ENCODE measurements at places on chromosomes 7 and 10.
A peak's percentile ranks its signal among the peaks of the same experiment; 100 is the strongest.

DNA sequence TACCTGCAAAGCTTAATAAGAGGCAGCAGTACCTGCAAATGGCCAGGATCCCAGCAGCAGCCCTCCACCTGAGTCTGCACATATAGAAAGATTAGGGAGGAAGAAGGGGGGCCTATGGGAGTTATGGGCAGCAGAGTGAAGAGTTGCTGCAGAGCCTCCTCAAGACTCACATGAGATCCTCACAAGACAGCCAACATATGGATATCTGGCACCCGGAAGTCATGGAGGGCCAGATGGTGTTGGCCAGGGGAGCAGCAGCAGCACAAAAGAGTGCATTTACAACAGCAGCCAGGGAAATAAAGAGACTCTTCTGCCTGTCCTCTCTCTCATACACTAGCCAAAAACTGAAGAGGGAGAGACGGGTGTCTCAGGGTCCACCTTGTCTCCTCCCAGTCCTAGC, 4.0 kb upstream of the TAS2R40 start:
- no peak for DNase-seq

- DNase-seq, result no peak
Observed at GRCh38 chr7:100090527-100091410, 2.0 kb downstream of the COPS6 start.

DNA sequence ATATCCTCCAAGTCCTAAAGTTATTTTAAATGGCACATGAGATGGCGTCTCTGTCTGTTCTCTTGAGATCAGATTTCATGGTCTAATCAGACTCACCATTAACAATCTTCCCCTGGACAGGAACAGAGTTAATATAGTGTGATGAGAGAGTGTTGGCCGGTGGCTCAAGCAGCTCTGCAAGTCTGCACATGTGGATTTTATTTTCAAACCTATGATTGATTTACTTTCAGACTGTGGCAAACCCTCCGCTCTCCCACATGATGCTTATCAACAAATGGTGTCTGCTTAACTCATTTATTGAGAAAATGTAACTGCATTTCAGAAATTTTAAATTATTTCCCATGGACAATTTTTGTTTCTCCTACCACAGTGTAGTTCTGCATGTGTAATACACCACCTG, 46.5 kb upstream of the HGF start:
- no peak for DNase-seq

DNA sequence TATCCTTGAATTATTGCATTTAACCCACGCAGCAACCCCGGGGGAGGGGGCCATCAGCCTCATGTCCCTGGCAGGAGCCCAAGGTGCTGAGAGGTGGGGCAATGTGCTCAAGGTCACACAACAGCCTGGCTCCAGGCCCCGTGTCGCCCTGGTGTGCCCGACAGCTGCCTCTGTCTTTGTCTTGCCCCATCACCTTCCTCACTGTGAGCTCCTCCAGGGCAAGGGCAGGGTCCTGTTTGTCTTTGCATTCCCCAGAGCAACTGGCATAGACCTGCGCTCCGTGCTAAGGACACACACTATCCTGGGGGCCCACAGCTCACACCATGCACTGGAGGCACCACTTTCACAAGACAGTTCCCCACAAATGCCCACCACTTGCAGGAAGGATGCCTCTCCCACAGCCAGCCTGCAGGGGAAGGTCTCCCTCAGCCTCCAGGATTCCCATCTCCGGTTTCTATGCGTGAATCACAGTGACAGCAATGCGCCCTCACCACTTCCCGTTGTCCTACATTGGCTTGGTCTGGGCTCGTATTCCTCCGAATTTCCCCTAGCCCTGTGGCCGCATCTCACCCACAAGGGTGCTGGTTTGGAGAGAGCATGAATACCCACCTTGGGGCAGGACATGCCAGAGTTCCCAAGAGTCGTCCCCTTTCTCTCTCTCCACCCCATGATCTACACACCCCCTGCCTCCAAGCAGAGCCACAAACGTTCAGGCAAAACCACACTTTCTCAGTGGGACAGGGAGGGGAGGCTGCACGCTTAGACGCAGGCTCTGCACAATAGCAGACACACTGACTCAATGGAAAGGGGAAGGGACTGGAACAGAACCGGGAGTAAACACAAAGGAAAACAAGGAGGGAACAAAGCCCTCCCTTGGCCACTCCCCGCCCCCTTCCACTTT, 10.3 kb downstream of the ITPRIP start:
- DNase-seq, result peak; percentile 69

DNA sequence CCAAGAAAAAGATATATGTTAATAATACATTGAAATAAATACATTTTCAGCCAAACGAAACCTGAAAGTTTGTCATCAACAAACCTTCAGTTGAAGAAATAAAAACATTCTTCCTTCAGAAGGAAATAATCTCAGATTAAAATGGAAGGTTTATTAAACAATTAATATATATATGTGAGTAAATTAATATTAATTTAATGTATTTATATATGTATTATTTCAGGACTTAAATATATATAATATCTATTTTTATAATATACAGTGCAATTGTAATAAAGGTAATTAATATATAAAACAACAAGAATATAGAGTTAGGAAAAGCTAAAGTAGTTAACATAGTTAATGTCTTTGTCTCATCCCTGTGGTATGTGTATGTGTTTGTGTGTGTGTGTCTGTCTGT, 102.2 kb upstream of the CDC14C start:
- DNase-seq, result no peak

Data from inflammatory macrophage (primary cell).